Suppressor macrophage treated with lipopolysaccharide for 1 hour (primary cell): ENCODE measurements at places on chromosomes 11 and 22.

DNA sequence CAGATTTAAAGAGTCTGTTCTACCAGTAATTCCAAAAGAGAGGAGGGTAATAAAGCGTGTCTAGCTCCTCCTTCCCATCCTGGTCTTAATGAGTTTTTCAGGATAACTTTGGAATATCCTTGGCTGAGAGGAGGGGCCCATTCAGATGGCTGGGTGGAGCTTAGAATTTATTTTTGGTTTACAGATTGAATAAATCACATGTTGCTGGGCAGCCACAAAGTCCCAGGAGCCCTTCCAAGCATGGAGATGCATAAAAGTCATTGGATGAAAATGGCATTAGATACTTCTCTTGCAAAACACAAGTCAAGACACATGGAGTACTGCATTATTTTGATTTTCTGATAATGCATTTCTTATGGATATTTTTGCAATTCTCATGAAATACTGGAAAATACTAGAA lies 139.0 kb downstream of the TRPC6 start:
- no peak for DNase-seq

DNA sequence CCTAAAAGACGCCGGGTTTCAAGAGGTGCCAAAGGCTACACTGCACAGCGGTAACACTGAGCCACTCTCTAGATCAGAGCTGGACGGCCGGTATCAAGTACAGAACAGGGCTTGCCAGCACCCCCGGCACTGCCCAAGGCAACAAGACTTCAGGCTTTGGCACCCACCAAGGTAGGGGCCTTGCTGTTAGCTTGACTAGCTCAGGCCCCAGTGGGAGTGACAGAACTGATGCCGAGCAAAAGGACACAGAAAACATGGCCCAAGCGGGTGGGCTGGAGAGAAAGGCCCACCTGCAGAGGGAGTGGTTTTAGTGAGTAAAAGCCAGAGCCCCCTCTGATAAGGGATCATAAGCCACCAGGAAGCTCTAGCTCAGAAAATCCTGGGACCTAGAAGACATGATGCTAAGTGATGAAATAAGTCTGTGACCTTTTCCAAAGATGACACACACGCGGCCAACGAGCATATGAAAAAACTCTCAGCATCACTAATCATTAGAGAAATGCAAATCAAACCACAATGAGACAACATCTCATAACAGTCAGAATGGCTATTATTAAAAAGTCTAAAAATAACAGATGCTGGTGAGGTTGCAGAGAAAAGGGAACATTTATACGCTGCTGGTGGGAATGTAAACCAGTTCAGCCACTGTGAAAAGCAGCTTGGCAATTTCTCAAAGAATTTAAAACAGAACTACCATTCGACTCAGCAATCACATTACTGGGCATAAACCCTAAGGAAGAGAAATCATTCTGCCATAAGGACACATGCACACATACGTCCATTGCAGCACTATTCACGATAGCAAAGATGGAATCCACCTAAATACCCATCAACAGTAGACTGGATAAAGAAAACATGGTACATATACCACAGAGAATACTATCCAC lies 12.9 kb downstream of the EHD1 start:
- peak; percentile 92 for DNase-seq

DNA sequence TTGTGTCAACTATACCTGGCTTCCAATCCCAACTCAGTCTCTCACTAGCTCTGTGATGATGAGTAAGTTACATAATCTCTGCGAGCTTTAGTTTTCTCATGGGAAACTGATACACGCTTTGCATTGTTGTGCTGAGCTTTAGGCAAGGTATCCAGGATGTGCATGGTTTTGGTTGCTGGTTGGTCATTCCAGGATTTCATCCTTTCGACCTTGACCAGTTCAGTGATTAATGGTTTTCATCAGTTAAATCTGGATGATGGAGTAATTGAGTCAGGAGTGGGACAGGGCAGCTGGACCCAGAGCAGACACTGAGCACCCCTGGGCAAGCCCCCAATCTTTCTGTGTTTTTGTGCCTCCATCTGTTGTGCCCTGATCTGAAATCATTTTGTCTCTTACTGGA lies 417.3 kb upstream of the CADM1 start:
- DNase-seq: no peak

DNA sequence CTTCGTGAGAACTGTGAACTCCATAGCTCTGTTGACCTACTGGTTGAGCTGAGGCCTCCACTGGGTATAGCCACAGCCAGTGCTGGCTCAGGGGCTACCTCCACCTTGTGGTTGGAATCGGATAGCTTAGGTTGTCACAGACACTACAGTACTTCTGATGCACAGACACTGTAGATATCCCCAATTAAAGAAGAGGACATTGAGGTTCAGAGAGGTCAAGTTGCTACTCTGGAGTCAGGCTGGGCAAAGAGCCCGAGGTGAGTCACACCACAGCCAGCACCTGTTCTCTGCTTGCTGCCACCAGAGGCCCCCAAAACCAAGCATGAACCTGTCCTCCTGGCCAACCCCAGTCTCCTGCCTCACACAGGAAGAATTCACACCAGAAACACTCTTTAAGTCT lies 5.4 kb downstream of the UFD1 start:
- DNase-seq: no peak

DNA sequence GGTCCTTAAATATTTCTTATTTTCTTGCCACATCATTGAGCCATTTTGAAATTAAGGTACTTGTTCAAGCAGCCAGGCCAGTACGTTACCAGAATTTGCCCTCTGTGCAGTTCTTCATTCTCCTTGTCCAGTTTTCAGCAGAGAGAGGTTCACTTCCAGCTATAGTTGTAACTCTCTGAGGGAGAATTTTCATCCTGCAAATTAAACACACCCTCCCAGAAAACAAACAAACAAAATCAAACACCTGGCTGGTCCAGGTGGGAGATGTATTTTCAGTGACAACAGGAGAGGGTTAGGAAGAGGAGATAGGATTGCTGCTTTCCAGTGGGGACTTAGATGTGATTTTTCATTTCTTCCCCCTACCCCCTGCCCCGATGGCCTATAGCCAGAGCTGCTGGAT lies 45.0 kb downstream of the LHFPL7 start:
- no peak for DNase-seq

DNA sequence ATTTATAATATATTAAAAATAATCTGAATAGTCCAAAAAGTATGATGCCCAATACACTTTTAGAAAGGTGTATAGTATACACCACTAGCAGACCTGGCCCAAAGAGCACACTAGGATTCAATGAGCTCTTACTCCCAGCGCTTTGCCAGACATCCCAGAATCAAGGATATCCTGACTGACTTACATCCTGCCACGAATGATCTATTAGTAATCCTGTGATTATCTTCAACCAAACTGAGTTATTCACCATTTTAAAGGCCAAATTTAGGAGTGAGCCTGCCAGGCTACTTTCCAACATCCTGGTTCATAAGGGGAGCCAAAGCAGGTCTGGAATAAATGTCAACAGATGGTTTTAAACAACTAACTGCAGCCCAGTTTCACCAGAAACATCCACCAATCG lies 60.8 kb upstream of the FAM181B start:
- no peak for DNase-seq

GRCh38 chr11:17415523-17416104 lies 27.2 kb upstream of the KCNJ11 start:
- DNase-seq: no peak

DNA sequence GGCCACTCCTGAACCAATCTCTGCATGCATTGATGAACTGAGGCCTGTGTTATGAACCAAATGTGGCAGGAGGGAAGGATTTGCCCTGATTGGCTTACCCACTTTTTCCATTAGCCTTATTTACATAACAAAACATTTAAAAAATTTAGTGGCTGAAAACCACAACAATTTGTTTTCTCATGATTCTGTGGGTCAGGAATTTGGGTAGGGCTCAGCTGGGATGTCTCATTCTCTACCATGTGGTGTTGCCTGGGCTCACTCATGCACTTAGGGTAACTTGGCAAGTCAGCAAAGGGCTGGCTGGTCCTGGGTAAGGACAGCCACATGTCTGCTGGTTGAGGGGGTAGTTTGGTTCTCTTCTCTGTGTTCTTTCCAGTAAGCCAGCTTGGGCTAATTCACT lies 35.1 kb upstream of the CYP2R1 start:
- no peak for DNase-seq

DNA sequence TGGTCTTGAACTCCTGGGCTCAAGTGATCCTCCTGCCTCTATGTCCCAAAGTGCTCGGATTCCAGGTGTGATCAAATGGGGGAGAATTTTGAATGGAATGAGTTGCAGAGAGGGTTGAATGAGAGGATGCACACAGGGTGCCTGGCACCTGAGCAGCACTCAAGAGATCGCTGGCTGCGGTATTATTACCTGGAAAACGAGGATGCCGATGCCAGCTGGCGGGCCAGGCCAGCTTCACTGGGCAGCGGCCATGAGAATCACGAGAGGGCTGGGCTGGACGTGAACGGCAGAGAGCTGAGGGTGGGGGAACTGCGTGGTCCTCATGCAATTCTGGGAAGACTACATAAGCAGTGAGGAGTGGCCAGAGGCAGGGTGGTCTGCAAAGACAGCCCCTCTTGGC lies 2.9 kb downstream of the MGAT3 start:
- no peak for DNase-seq

GRCh38 chr11:117830072-117830471 lies 5.5 kb upstream of the FXYD2 start:
- no peak for DNase-seq

DNA sequence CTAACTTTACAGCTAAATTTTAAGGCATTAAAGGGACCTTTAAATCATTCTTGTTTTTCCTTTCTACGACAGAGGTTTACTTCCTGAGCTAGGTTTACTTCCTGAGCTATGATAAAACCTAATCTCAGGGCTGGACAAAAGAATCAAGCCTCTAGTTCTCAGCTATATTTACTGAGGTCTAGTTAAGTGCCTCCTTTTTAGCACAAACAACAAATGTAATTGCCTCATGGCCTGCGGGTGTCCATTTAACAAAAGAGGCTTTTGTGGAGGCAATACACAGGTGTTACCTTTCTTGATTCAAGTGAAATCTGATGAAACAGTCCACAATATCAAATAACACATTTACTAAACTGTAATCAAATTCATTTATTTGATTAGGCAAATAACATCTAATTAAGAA lies 67.3 kb downstream of the IMMP1L start:
- DNase-seq: no peak

DNA sequence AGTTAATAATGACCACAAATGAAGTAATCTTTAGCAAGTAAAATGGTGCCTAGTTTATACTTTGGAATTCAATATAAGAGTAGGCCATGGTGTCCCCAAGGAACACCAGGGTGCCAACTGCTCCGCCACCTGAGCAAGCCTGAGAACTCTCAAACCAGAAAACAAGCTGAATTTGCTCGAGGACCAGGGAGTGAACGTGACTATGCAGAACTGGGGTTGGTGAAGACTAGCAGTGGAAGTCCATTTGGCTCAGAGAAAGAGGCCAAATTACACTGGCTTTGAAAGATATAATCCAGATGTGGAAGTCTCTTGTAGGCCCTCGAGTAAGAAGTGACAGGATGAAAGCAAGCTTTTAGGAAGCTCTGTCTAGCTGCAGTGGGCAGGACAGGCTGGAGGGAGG lies 8.7 kb upstream of the SMIM35 start:
- no peak for DNase-seq

- peak; percentile 51 for DNase-seq
Observed at GRCh38 chr11:65781152-65781961, 581 bp upstream of the AP5B1 start.

DNA sequence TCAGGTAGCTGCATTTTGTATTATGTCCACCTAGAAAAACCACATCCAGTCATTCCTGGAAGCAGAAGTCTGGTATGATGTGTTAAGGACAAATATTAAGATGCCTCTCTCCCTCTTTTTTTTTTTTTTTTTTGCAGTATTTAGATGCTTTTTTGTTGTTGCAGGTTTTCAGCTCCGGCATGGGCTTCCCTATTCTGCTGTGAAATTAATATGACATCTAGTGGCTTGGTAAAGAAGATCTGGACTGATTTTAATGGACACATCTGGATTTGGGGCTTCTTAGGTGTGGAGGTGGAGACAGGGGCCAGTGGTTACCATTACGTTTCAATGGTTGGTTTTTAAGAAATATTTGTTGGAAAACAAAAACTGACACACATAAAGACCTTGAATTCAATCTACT lies 47.5 kb upstream of the RASSF10 start:
- DNase-seq: no peak
